ENCODE measurements at places on chromosomes 11 and 22. TPM values are rescaled to one million over a fixed set of nuclear protein-coding genes. Genes with fewer than 3 reads are reported as not detected.

Gene CHRM4
- total RNA-seq: not detected

Gene MS4A12
- not detected for total RNA-seq

Gene TTC28
- total RNA-seq: 1.3 TPM

Gene MRGPRF
- 0.53 TPM for total RNA-seq

Gene HPX
- total RNA-seq: 0.51 TPM

Gene OR4X2
- not detected for total RNA-seq

Gene DDX25
- not detected for total RNA-seq

Gene TREH
- total RNA-seq: not detected

Gene TMPRSS4
- total RNA-seq: 42.4 TPM

Gene OR51B5
- not detected for total RNA-seq

Gene ZNRF3
- 3.4 TPM for total RNA-seq

Gene YAP1
- total RNA-seq: 151 TPM

Gene SPTBN2
- 67.3 TPM for total RNA-seq

Gene MB
- not detected for total RNA-seq

Gene SAA4
- total RNA-seq: not detected

Gene TMEM191B
- total RNA-seq: 0.26 TPM

Gene MS4A15
- not detected for total RNA-seq

Gene DMC1
- total RNA-seq: 1.1 TPM

Gene GPR83
- total RNA-seq: under 0.01 TPM

Gene FAM227A
- 0.26 TPM for total RNA-seq
